ENCODE measurements at places on chromosomes 2 and 18.

GRCh38 chr2:218006741-218007140 is 3.9 kb upstream of the TNS1 start:
- no peak for DNase-seq

DNA sequence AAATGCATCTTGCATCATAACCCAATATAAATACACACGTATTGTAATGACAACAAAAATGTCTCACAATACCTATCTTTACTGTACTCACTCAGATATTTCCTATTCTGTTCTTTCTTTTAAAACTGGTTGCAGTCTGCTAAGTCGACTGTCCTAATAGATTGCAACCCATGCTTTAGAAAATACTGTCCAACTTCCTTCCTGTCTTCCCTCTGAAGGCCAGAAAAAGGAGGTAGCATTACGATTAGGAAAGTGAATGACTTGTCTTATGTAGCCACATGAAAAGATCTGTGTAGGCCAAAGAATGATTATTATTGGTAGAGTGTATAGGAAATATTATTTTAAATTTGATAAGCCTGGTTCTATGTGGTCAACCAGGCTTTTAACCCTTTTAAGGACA is 134.1 kb downstream of the FAM210A start:
- no peak for DNase-seq

- DNase-seq, result no peak
These were observed 17.9 kb downstream of the XPO1 start for GRCh38 chr2:61520261-61520660.

- DNase-seq, result no peak
These were observed 252.4 kb upstream of the SPOPL start for GRCh38 chr2:138249207-138249606.

DNA sequence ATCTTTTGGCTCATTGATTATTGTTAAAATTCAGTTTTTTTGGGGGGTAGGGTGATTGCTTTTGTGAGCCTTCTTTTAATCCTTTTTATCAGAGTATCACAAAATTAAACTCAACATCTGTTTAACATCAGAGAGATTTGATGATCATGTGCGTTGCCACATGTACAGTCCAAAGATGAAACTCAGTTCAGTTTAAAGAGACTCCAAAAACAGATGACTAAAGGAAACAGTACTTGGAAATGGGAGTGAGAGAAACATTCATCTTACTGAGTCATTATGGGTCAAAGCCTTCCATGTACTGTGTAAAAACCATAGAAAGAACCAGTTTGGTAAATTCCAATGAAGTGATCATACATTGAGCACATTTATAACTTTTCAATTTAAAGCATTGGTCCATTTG is 53.0 kb downstream of the LYPD6 start:
- no peak for DNase-seq

- DNase-seq, result peak; percentile 64
These were observed 84.3 kb downstream of the MAP3K20 start for GRCh38 chr2:173159791-173160463.
